WTC11 (cell line): ENCODE measurements at places on chromosomes 13 and 19. TPM values are rescaled to one million over a fixed set of nuclear protein-coding genes. Genes with fewer than 3 reads are reported as not detected.

GRCh38 chr13:81726037-81726726 lies 1385.3 kb upstream of the SPRY2 start:
- no peaks in the 10 kb centered on the region for H3K4me1 ChIP-seq
- DNase-seq = no peak

- no peak overlapping the region for H3K4me3 ChIP-seq
- H3K27ac ChIP-seq = peak overlapping the region; percentile 81
- H3K4me1 ChIP-seq = peaks cover 48% of the 10 kb centered on the region
- no peak for DNase-seq
- no peaks in the 10 kb centered on the region for H3K27me3 ChIP-seq
- peaks cover 42% of the 10 kb centered on the region for H3K36me3 ChIP-seq
These were observed 1.7 kb upstream of the ADM5 start for GRCh38 chr19:49687566-49688316.

GRCh38 chr13:24050292-24050711 lies 110.2 kb upstream of the SPATA13 start:
- no peak overlapping the region for H3K4me3 ChIP-seq
- no peak for DNase-seq
- H3K27me3 ChIP-seq = no peaks in the 10 kb centered on the region; the same call in 1 of the 2 replicates
- no peak overlapping the region for H3K27ac ChIP-seq

DNA sequence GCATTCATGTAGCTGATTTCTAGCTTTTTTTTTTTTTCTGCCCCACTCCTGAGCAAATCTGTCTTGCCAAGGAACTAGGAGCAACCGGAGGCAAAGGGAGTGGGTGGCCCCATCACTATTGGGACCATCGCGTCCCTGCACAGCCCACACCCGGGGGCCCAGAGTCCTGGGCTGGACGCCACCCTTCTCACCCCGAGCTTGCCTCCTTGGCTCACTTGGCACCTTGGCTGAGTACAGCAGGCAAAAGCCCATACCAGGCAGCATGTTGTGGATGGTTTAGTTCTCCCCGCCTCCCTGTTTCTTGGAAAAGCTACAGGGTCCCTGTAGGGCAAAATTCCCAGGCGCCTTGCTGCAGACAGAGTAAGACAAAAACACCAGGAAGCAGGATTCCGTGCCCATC lies 13.7 kb downstream of the SMIM24 start:
- DNase-seq = no peak
- H3K4me3 ChIP-seq = no peak overlapping the region
- peaks cover 79% of the 10 kb centered on the region for H3K27me3 ChIP-seq
- peaks cover 7% of the 10 kb centered on the region for H3K4me1 ChIP-seq
- H3K36me3 ChIP-seq = peaks cover 5% of the 10 kb centered on the region
- H3K27ac ChIP-seq = no peak overlapping the region

DNA sequence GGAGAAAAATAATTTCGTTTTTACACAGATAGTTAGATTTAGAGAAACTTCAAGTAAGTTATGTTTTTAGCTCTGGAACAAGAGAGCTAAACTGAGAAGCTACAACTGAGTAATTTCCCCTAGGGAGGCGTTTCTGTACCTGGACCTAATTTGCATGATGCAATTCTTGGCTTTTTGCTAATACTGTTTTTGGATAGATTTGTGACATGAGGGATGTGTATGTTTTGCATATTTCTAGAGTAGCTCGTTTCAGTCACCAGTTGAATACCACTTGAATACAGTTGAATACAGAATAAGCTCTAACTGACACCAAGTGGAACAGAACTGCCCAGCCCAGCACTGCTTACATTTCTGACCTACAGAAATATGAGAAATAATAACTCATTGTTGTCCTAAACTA lies 1227.9 kb upstream of the SPRY2 start:
- DNase-seq = no peak
- H3K27ac ChIP-seq = no peak overlapping the region
- H3K27me3 ChIP-seq = no peaks in the 10 kb centered on the region
- no peaks in the 10 kb centered on the region for H3K4me1 ChIP-seq
- no peak overlapping the region for H3K4me3 ChIP-seq
- H3K36me3 ChIP-seq = no peaks in the 10 kb centered on the region

DNA sequence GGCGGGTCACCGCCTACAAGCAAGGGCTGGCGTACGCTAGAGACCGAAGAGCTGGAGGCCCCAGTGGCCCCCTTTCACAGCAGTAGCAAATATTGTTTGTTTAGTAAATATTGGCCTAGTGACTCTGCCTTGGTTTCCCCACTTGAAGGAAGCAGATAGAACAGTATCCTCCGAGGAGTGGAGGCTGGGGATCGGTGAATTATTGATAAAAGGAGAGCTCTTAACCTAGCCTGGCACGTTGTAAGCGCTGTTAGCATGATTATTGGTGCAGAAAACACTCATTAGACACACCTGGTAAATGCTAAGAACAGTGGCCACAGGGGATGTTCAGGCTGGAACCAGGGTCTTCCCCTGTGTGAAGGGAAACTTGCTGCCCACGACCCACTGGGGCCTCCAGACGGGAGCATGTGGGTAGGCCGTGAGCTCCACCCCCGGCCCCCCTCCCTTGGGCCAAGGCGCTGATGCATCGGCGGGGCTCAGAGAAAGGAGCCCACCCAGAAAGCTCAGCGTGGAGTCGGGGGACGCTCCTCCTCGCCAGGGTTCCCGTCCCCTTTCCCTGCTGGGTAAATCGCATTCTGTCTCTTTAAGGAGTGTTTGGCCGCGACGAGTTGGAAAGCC lies 2.3 kb downstream of the IER2 start:
- peak overlapping the region; percentile 92 for H3K4me3 ChIP-seq
- peaks cover 20% of the 10 kb centered on the region for H3K36me3 ChIP-seq

DNA sequence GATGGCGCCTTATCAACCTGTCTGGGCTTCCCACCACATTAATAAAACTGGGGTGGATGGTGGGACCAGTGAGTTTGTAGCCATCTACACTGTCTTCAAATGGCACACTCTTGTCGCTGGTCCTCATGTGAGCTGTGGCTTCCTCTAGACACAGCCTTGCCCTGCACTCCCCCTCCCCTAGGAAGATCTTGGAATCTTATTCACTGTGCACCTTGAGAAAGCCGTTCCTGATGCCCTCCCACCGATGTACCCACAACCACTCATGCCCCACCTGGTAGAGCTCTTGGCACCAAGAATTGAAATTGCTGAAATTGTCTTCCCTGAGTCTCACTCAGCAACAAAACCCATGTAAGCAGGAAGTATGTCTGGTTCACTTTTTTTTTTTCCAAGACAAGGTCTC lies 146.0 kb downstream of the PTPRS start:
- no peak for DNase-seq
- no peaks in the 10 kb centered on the region for H3K36me3 ChIP-seq
- no peak overlapping the region for H3K4me3 ChIP-seq
- H3K27ac ChIP-seq = peak overlapping the region; percentile 72; the same call in 1 of the 2 replicates
- peaks cover 20% of the 10 kb centered on the region for H3K4me1 ChIP-seq

- no peaks in the 10 kb centered on the region for H3K27me3 ChIP-seq
- no peak overlapping the region for H3K27ac ChIP-seq
- H3K36me3 ChIP-seq = no peaks in the 10 kb centered on the region
- H3K4me1 ChIP-seq = no peaks in the 10 kb centered on the region
- no peak overlapping the region for H3K4me3 ChIP-seq
These were observed 480.7 kb downstream of the LMO7 start for GRCh38 chr13:76116751-76117360.

- no peaks in the 10 kb centered on the region for H3K27me3 ChIP-seq
- H3K4me3 ChIP-seq = no peak overlapping the region
- H3K4me1 ChIP-seq = peaks cover 39% of the 10 kb centered on the region
- no peak overlapping the region for H3K27ac ChIP-seq
- DNase-seq = no peak
- H3K36me3 ChIP-seq = no peaks in the 10 kb centered on the region
These were observed 56.3 kb downstream of the TNFSF13B start for GRCh38 chr13:108325863-108326262.

DNA sequence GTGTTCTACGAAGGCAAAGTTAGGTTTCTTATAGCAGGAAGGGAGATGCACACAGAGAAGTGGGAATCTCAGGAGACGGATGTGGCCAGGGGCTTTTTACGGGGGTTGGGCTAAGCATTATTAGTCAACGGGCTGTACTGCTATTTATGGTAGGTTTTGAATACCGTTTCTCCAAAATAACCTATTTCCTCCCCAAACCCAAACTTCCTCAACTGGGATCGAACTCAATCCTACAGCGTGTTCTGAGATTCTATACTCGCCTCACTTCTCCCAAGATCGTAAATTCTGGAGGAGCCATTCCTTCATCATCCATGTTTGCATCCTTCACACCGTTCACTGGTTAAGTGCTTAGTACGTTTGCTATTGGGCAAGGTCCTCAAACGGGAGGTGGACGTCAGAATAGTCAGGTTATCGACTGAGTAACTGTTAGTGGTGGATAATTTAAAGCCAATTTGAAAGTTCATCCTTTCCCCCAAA lies 1.2 kb upstream of the TRIM13 start:
- H3K4me3 ChIP-seq = peak overlapping the region; percentile 66
- H3K27me3 ChIP-seq = no peaks in the 10 kb centered on the region
- H3K36me3 ChIP-seq = peaks cover 4% of the 10 kb centered on the region

PLPPR3 gene
- 60.6 to 86.8 TPM (median 83.9 TPM) in 3 replicates for total RNA-seq

ZNF607 gene
- 17.5 to 21.2 TPM (median 20.7 TPM) in 3 replicates for total RNA-seq

SIGLEC8 gene
- total RNA-seq = not detected in 3 replicates

LILRA5 gene
- 0.25 TPM in 1 of 3 replicates, not detected in the others for total RNA-seq

ZNF443 gene
- 7.0 to 8.0 TPM (median 7.1 TPM) in 3 replicates for total RNA-seq

ZSWIM9 gene
- total RNA-seq = 12.8 to 15.9 TPM (median 15.7 TPM) in 3 replicates

C2CD4C gene
- 6.6 to 9.8 TPM (median 7.9 TPM) in 3 replicates for total RNA-seq
